ENCODE measurements at places on chromosomes 7 and 10. TPM values are rescaled to one million over a fixed set of nuclear protein-coding genes. Genes with fewer than 3 reads are reported as not detected.
A peak's percentile ranks its signal among the peaks of the same experiment; 100 is the strongest.

GRCh38 chr10:118944959-118945633 lies 84.4 kb upstream of the NANOS1 start:
- DNase-seq, result no peak

DNA sequence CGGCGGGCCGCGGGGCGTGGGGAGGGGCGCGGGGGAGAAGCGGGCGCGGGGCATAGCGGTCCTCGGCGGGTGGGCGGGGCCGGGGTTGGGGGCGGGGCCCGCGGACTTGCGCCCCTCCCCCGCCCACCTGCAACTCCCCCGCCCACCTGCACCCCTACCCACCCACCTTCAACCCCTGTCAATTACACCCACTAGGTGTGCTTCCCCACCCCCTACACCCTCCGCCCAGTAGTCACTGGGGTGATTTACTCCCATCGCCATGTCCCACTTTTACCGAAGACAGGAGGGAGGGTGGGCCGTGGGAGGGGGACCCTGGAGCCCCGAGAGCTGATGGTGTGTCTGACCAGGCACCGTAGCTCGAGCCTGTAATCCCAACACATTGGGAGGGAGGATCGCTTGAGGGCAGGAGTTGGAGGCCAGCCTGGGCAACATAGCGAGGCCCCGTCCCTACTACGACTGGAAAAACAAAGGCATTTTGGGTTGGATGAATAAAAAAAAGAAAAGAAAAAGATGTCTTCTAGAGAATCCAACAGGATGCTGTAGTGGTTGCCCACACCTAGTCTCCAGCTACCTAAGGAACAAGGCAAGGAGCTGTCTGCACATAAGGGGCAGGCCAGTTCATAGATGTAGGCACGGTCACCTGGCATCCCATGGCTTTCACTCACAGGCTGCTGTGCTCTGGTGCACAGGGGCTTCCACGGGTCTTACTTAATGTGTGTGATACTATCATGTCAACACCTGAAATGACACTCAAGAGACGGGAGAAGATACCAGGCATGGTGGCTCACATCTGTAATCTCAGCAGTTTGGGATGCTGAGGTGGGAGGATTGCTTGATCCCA lies 761 bp downstream of the KCTD7 start:
- no peak for DNase-seq

- no peak for DNase-seq
Observed at GRCh38 chr7:152574892-152575548, 100.9 kb downstream of the XRCC2 start.

DNA sequence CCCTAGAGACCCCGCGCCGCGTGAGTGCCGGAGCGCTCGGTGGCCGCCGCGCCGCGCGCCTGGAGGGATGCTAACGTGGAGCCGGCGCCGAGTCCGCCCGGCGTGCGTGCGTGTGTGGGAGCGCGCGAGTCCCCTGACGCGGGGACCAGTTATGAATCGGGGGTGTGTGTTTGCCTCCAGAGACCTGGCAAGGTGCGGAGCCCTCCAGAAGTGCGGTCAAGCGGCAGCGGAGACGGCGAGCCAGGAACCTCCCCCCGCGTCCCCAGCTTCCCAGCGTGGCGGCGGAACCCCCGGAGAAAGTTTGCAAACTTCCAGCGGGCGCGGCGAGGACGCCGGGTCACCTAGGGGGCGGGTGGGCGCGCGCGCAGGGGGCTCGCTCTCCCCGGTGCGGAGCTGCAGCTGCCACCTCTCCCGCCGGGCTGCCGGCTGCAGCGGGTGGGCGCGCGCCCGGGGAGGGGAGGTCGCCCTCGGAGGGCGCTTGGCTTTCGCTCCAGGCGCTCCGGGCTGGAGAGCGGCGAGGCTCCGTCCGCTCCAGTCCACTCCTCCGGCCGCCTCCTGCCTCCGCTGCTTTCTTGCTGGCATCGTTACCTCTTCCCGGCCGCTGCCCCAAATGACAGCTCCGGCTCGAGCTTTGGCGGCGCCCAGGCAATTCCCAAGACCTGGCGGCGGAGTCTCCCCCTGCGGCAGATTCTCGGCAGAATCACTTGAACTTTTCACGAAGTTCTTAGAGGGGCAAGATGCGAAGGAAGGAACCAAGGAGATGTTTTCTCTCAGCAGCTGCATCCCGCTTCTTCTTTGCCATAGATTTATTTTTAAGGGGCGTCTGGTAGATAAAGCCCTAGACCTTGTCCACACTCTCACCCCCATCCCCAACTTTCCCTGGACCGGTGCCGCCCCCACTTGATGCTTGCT lies 2.3 kb upstream of the CREB5 start:
- DNase-seq, result peak; percentile 39

DNA sequence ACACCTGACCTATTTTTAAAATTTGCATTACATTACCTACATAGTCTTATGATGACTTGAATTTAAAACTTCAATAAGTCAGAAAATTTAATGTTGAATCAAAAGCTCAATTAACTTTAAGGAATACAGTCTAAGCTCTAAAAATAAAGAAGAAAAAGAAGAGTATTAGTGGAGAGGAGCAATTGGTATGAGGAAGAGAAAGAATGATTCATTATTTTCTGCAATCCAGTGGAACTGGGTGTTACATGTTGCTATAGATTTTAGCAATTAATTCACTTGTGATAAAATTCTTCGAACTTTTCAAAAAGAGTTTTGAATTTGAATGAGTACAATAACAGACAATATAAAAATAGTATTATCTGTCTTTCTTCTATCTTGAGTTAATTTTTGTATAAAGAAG lies 158.9 kb upstream of the POT1 start:
- DNase-seq, result no peak

- DNase-seq, result no peak
Observed at GRCh38 chr7:35716038-35716803, 21.3 kb upstream of the HERPUD2 start.

DNA sequence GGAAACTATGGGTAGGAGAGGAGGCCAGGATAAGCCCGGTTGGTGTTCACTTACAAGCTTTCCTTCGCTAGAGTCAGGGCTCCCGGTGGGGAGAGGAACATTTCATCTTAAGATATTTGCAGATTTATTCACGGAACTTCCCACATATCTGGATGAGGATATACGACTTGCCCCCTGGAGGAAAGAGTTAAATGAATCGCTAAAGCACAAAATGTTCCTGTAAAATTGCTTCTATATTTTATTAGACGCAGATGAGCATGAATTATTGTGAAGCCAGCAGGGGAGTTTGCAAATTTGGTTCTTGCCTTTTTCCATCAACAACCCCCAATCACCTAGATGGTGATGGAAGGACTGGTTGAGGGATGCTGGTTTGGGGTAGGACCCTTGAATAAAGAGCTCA lies 47.9 kb upstream of the BAIAP2L1 start:
- no peak for DNase-seq

- no peak for DNase-seq
Observed at GRCh38 chr10:53108317-53108934, 335.8 kb upstream of the MBL2 start.

Gene PPP1R17
- total RNA-seq, result not detected
